Chondrocyte (in vitro differentiated cells): ENCODE measurements at places on chromosomes 2 and 18. TPM values are rescaled to one million over a fixed set of nuclear protein-coding genes. Genes with fewer than 3 reads are reported as not detected.

GRCh38 chr2:201402651-201403562 is 45.8 kb upstream of the FLACC1 start:
- DNase-seq, result no peak
- no peaks in the 10 kb centered on the region for H3K27me3 ChIP-seq
- peaks cover 43% of the 10 kb centered on the region for H3K4me1 ChIP-seq
- H3K4me3 ChIP-seq, result no peak overlapping the region
- peaks cover 9% of the 10 kb centered on the region for H3K36me3 ChIP-seq

DNA sequence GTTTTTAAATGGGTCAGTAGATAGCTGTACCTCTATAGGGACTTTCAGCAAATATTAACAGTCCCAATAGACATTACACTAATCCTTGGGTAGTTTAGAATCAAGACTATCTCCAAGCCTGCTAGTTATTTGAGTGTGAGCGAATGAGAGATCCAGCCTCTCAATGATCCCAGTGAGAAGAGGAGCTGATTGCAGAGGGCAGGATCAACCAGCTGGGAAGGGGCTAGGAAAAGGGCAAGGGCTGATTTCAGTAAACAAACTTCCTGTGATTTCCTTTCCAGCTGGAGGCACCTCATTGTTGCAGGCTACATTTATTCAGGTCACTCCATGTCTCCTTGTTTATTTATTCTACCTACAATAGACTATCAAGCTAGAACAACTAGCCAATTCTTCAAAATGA is 84.1 kb upstream of the CTNNA2 start:
- no peak overlapping the region for H3K4me3 ChIP-seq
- no peaks in the 10 kb centered on the region for H3K4me1 ChIP-seq
- H3K27ac ChIP-seq, result no peak overlapping the region
- no peaks in the 10 kb centered on the region for H3K36me3 ChIP-seq
- no peaks in the 10 kb centered on the region for H3K27me3 ChIP-seq
- no peak for DNase-seq

DNA sequence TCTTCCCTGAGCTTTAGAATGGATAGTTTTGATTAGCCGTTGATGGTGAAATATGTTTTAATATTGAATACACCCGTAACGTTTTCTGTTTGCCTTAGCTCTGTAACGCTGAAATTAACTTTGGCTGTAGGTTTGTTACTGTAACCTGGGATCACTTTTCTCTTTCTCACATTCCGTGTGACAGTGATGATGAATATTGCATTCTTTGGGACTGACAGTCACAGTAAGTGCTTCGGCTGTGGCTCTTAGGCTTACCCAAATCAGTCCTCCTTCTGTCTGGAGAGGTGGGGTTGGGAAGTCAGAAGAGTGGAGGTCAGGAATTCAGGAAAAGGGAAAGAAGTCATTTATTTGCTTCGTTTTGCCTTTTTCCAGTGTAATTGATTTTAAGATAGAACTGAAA is 18.0 kb downstream of the RMC1 start:
- H3K27ac ChIP-seq, result peak overlapping the region; percentile 84
- H3K36me3 ChIP-seq, result peaks cover 30% of the 10 kb centered on the region
- H3K4me3 ChIP-seq, result no peak overlapping the region

- peak overlapping the region; percentile 92 for H3K27ac ChIP-seq
- H3K4me1 ChIP-seq, result peaks cover 29% of the 10 kb centered on the region
- H3K27me3 ChIP-seq, result no peaks in the 10 kb centered on the region
- H3K36me3 ChIP-seq, result peaks cover 2% of the 10 kb centered on the region
- H3K4me3 ChIP-seq, result peak overlapping the region; percentile 54
These were observed 34.8 kb downstream of the LBH start for GRCh38 chr2:30266051-30266621.

DNA sequence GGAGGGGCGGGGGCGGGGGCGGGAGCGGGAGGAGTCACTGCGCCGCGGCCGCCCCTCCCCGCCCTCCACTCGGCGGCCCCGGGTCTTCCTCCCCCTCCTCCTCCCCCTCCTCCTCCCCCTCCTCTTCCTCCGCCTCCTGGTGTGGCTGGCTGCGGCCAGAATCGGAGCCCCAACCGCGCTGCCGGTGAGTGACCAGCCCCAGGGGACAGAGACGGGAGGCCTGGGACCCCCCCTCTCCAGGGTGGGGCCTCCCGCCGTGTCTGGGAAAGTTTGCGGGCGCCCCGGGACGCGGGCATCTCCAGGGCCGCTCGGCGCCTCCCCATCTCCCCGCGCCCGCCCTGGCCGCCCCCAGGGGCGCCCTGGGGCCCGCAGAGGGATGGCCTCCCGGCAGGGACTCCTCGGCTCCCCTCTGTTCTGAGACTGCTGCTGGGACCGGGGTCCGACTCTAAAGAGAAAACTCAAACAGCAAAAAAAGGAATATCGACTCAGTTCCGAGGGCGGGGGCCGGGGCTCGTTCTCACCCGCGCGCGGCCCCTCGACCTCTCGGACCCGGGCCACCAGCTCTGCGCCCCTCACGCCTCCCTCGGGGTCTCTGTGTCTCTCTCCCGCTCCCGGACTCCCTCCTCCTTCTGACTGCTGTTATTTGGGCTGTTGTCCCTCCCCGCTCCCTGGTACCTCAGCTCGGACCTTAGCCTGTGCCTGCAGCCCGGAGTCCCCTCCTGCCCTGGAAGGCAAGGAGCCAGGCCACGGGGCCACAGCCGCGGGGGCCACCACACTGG is at the start of gene STON1:
Gene STON1, plus strand, starts transcription at position 122 of the 779 bp plus-strand sequence. CDS start 50,480 bp downstream, outside the sequence.
- peaks cover 2% of the 10 kb centered on the region for H3K36me3 ChIP-seq
- peak within 1 kb of the TSS; percentile 84 for H3K27ac ChIP-seq
- peaks cover 36% of the 10 kb centered on the region for H3K4me1 ChIP-seq

DNA sequence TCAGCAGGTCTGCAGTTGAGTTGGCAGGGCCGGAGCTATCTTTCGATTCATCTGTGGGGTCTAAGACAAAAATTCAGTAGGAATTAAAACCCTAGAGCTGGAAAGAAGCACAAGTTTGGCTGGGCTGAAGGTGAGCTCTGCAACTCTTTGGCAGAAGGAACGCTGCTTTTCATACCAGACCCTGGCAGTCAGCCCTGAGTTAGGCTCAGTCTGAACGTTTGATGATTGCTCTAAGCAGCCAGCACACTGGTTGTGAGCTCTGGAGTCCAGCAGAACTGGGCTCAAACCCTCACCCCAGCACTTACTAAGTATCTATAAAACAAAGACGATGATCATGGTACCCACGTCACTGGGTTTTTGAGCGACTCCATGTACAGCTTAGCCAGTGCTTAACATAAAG is 192.5 kb downstream of the TNS1 start:
- peaks cover 8% of the 10 kb centered on the region for H3K4me1 ChIP-seq
- no peak overlapping the region for H3K27ac ChIP-seq
- DNase-seq, result no peak

- H3K36me3 ChIP-seq, result no peaks in the 10 kb centered on the region
- H3K27ac ChIP-seq, result no peak overlapping the region
- H3K27me3 ChIP-seq, result no peaks in the 10 kb centered on the region
- H3K4me3 ChIP-seq, result no peak overlapping the region
These were observed 80.9 kb downstream of the CABYR start for GRCh38 chr18:24219561-24220317.

DNA sequence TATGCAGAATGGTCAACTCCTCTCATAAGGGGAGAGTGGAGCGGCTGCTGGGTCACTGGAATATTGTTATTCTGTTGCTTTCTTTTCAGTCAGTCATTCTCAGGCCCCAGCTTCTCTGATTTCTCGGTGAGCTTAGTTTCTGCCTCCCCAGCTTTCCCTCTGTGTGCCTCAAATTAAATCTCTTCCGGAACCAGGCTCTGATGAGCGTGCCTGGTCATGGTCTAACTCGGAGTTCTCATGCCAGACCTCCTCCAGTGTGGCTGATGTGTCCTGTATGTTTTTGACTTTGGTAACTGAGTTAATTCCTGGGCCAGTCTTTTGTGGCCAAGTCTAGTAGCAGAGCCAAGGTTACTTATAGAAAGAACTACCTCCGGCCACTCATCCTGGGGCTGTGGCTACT is 4.9 kb upstream of the STK11IP start:
- no peak overlapping the region for H3K4me3 ChIP-seq
- no peak for DNase-seq
- H3K36me3 ChIP-seq, result no peaks in the 10 kb centered on the region
- no peak overlapping the region for H3K27ac ChIP-seq
- H3K27me3 ChIP-seq, result no peaks in the 10 kb centered on the region

GRCh38 chr2:130327703-130328527 is 14.8 kb upstream of the IMP4 start:
- peaks cover 34% of the 10 kb centered on the region for H3K27me3 ChIP-seq
- H3K36me3 ChIP-seq, result no peaks in the 10 kb centered on the region
- no peak for DNase-seq
- H3K4me3 ChIP-seq, result peak overlapping the region; percentile 60

- no peaks in the 10 kb centered on the region for H3K36me3 ChIP-seq
- H3K4me1 ChIP-seq, result peaks cover 7% of the 10 kb centered on the region
- H3K4me3 ChIP-seq, result no peak overlapping the region
These were observed 68.8 kb downstream of the ACAA2 start for GRCh38 chr18:49744376-49745008.

DNA sequence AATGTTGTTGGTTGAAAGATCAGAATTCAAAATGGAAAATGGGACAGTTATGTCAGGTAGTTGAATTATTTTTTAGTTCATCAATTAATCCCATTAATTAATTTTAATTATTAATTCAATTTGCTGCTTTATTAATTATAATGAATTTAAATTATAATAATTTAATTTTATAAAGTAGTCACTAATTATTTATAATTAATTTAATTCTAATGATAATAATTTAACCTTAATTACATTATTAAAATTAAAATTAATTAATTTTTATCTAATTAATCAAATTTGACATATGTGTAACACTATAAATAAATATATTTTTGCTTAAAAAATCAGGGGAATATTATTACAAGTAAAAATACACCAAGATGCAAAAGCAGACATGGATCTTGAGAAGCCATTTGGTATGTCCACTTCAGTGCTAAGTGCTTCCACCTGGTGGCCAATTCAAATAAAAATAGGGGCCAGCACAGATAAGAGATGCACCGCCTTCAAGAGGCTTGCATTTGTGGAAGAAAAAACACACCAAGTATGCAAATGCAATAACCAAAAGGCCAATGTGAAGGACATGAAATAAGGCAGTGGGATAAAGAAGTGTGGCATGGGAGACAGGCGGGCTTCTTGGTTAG is 73.2 kb downstream of the MBP start:
- H3K4me1 ChIP-seq, result peaks cover 60% of the 10 kb centered on the region
- no peak for DNase-seq
- H3K4me3 ChIP-seq, result no peak overlapping the region
- H3K36me3 ChIP-seq, result peaks cover 4% of the 10 kb centered on the region

- H3K27ac ChIP-seq, result no peak overlapping the region
- no peak overlapping the region for H3K4me3 ChIP-seq
- peaks cover 22% of the 10 kb centered on the region for H3K36me3 ChIP-seq
These were observed 47.4 kb downstream of the DNAJC10 start for GRCh38 chr2:182763311-182763912.

GRCh38 chr2:152309352-152310214 is 25.4 kb upstream of the FMNL2 start:
- H3K27me3 ChIP-seq, result no peaks in the 10 kb centered on the region
- H3K4me3 ChIP-seq, result no peak overlapping the region
- DNase-seq, result no peak
- H3K4me1 ChIP-seq, result no peaks in the 10 kb centered on the region
- H3K27ac ChIP-seq, result peak overlapping the region; percentile 11

DNA sequence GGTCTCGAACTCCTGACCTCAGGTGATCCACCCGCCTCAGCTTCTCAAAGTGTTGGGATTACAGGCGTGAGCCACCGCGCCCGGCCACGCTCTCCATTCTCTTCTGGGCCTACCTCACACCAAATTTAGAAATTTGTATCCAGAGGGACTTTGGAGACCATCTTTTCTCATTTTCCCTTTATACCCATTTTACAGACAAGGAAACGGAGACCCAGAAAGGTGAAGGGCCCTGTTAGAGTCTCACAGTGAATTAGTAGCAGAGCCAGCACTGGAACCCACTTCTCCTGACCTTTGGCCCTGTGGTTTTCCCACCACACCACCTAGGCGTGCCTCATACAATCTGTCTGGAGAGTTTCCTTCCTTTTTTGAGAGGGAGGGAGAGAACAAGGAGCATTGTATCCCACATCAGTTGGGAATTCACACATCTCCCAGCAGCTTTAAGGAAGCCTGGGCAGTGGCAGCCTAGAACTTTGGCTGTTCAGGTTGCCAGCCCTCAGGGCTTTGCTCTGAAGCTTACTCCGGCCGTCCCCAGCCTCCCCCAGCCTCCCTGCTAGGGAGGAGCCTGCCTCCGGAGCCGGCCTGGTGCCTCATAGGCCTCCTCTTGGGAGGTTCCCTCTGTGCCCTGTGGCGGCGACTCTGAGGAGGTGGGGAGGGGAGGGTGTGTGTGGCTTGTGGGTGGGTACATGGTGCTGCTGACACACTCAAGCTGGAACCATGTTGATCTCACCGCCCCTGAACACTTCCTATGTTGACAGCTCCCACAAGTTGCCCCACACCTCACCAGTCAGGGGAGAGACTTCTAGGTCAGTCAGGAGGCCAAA is 13.8 kb downstream of the FOSL2 start:
- H3K27ac ChIP-seq, result peak overlapping the region; percentile 68
- DNase-seq, result no peak
- peaks cover 65% of the 10 kb centered on the region for H3K4me1 ChIP-seq

- H3K4me3 ChIP-seq, result no peak overlapping the region
- peaks cover 90% of the 10 kb centered on the region for H3K4me1 ChIP-seq
- H3K27ac ChIP-seq, result peak overlapping the region; percentile 22
- no peaks in the 10 kb centered on the region for H3K27me3 ChIP-seq
These were observed 129.4 kb downstream of the SH3RF3 start for GRCh38 chr2:109258376-109258775.

DNA sequence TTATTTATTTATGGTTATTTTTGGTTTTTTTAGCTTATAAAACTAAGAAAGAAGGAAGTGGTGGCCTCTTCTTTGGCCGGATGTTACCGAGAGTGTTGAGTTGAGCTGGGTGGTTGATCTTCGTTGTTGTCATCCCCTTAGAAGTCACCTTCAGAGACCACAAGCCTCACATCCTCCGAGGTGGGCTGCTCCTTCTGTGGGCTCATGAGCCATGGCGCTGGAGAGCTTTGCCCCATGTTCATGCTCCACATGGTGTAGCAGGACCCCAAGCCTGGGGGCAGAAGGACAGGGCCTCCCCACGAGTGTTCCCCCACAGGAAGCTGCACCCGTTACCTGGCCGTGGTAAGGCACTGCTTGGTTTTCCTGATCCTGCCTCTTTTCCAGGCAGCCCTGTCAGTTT is 23.4 kb downstream of the SNTG2 start:
- peaks cover 10% of the 10 kb centered on the region for H3K4me1 ChIP-seq
- no peaks in the 10 kb centered on the region for H3K36me3 ChIP-seq
- H3K27me3 ChIP-seq, result peaks cover 1% of the 10 kb centered on the region
- H3K27ac ChIP-seq, result no peak overlapping the region

The RGPD3 gene
- total RNA-seq, result 0.07 to 0.10 TPM in 2 of 3 replicates, not detected in the other

The ANKRD12 gene
- 33.2 to 39.1 TPM (median 34.0 TPM) in 3 replicates for total RNA-seq

The BCL2 gene
- total RNA-seq, result 4.2 to 8.6 TPM (median 8.4 TPM) in 3 replicates

The TRIM43 gene
- total RNA-seq, result not detected in 3 replicates

The SPDYA gene
- 1.6 to 3.4 TPM (median 1.6 TPM) in 3 replicates for total RNA-seq

The KATNAL2 gene
- total RNA-seq, result 5.8 to 9.3 TPM (median 7.4 TPM) in 3 replicates

The PLB1 gene
- total RNA-seq, result 4.4 to 8.2 TPM (median 5.8 TPM) in 3 replicates

The FOXD4L1 gene
- total RNA-seq, result 0.44 TPM in 1 of 3 replicates, not detected in the others
